ENCODE measurements at places on chromosomes 2 and 18. TPM values are rescaled to one million over a fixed set of nuclear protein-coding genes. Genes with fewer than 3 reads are reported as not detected.

The EN1 gene
- total RNA-seq, result not detected

The SERPINB4 gene
- total RNA-seq, result not detected

The SERPINB11 gene
- not detected for total RNA-seq

The ALKAL2 gene
- 0.36 TPM for total RNA-seq

- no peak for DNase-seq
These were observed 44.7 kb upstream of the KIDINS220 start for GRCh38 chr2:8882094-8882493.

- no peak for DNase-seq
These were observed 130.6 kb upstream of the CBLN2 start for GRCh38 chr18:72674710-72675109.

GRCh38 chr18:12376034-12376753 is 833 bp downstream of the AFG3L2 start:
- no peak for DNase-seq

DNA sequence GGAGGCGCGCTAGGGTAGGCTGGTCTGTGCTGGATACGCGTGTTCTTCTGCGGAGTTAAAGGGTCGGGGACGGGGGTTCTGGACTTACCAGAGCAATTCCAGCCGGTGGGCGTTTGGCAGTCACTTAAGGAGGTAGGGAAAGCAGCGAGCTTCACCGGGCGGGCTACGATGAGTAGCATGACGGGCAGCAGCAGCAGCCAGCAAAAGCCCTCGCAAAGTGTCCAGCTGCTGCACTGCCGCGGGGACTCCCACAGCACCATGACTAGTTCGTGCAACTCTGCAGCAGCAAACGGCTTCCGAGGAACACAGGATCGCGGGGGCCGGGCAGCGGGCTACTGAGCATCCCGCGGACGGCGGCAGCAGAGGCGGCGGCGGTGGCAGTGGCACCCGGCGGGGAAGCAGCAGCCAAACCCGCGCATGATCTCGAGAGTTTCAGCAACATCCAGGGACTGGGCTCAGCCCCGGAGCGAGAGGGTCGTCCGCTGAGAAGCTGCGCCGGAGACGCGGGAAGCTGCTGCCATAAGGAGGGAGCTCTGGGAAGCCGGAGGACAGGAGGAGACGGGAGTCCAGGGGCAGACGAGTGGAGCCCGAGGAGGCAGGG is 368 bp downstream of the TMEFF2 start:
- DNase-seq, result no peak

GRCh38 chr2:173145454-173145853 is 69.8 kb downstream of the MAP3K20 start:
- DNase-seq, result no peak

- no peak for DNase-seq
These were observed 62.0 kb upstream of the ASAP2 start for GRCh38 chr2:9144617-9145016.

GRCh38 chr2:215420471-215420935 is 15.4 kb downstream of the FN1 start:
- no peak for DNase-seq

DNA sequence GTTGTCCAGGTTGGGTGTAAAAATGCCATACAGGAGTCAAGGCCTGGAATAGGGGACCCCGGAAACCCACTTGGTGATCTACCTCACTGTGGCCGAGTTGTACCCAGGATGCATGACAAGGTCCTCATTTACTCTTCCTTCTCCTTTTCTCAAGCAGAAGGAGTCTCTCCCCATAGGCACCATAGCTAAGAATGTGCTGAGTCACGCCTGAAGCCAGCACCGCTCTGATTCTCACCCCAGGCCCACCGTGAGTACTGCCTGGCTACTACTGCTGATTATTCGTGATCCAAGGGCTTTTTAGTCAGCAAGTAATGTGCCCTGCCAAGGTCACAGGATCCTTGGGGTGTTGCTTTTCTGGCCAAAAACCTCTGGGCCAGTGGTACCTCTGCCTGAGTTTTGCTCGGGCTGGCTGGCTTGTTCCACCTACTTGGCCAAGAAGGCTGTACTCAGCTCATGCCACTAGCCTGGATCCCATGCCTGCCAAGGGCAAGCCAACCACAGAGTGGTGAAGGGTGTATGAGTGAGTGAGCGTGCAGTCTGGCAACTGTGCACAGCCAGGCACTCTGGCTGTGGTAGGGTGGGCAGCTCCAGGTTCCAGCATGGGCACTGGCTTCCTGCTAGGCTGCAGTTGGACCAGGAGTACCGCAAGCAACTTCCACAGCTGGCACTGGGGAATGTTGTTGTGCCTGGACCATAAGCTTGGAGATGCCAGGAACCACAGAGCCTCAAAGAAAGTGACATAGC is 650.1 kb upstream of the VRK2 start:
- no peak for DNase-seq

GRCh38 chr2:226676618-226677017 is 123.0 kb downstream of the IRS1 start:
- DNase-seq, result no peak
